ENCODE measurements at places on chromosomes 2 and 18.

- no peak for DNase-seq
These were observed 127.2 kb downstream of the OSBPL1A start for GRCh38 chr18:24270358-24270936.

GRCh38 chr18:22723773-22724172 lies 209.4 kb upstream of the RBBP8 start:
- DNase-seq: no peak

DNA sequence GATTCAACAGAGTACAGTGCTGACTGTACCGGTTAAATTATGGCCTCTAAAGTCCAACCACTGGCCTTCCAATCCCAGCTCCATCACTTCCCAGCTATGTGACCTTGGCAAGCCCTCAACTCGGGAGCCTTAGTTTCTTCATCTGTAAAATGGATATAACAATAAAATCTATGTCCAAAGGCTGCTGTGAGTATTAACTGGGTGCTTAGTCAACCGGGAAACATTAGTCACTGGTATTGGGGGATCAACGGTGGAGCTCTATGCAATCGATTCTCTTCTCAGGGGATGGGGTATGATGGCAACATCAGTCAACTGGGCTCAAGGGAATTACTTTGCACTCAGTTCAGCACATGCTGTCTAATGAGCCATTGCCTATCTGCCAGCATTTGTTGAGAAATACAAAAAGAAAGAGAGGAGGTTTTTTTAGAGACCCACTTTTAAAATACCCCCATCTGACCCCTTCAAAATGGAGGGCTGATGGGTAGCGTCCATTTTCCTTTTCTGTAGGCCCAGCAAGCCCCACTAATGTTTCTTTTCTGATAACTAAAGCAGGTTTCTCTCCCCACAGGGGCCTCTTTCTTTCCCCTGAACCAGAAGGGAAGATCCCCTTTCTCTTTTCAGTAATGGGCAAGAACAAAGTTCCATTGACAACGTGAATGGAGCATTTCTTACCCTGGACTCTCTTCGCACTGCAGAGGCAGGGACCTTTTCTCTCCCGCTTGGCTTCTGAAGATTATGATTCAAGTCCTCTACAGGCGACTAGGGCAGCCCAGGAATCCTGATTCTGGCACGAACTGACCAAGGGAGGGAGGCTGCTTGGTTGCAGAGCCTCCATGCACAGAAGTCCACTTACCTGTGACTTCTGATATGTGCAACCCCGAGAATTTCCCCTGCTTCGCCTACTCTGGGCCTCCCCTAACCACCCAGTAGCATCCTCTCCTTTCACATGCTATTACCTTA lies 8.7 kb upstream of the AGFG1 start:
- DNase-seq: no peak

- no peak for DNase-seq
These were observed 48.9 kb downstream of the COPS8 start for GRCh38 chr2:237134321-237135230.

DNA sequence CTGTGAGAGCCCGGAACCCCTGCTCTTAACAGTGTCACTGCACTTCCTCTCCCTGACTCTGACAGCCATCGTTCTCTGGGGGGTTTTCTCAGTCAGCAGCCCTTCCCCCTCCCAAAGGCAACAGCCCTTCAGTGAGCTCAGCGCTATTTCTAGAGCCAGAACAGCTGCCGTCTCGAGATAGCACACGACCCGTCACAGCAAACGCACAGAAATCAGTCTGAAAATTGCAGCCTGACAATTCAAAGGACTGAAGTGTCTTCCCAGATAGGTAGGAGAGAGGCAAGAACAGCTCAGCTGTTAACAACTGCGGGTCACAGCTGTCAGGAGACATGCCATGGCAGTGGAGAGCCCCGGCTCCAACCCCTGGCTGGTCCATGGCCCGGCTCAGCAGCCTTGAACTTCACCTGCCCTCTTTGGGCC lies 45.4 kb downstream of the ST8SIA5 start:
- peak; percentile 17 for DNase-seq

Measured in GM18507 (cell line).